CD4-positive, alpha-beta T cell treated with Interleukin-10 for 1 hour (primary cell): ENCODE measurements at places on chromosomes 3 and 15.
A peak's percentile ranks its signal among the peaks of the same experiment; 100 is the strongest.

DNA sequence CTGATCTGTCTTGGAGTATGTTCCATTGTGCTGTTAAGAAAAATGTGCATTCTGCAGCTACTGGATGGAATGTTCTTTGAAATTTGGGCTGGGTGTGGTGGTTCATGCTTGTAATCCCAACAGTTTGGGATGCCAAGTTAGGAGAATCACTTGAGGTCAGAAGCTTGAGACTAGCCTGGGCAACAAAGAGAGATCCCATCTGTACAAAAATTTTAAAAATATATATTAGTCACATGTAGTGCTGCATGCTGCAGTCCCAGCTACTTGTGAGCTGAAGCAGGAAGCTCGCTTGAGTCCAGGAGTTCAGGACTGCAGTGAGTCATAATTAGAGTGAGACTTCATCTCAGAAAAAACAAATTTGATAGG lies 62.8 kb upstream of the PLSCR4 start:
- DNase-seq: no peak

- DNase-seq: peak; percentile 17
Observed at GRCh38 chr3:56858331-56858730, 56.6 kb upstream of the ARHGEF3 start.

DNA sequence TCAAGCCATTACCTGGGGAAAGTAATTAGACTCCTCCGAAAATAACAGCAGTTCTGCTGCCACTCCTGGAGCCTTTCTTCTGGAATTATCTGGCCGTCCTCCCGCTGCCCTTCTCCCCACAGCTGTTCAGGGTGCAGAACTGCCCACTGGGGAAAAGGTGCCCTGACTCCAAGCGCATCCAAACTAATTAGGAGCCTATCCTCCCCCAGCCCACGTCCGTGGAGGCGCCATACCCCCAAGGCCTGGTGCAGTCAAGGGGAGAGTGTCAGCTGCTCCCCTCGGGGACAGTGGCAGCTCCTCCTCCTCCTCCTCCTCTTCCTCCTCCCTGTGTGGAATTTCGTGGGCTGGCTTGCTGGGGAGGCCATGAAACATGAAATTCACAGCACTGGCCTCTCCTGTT lies 177.2 kb downstream of the XXYLT1 start:
- no peak for DNase-seq

DNA sequence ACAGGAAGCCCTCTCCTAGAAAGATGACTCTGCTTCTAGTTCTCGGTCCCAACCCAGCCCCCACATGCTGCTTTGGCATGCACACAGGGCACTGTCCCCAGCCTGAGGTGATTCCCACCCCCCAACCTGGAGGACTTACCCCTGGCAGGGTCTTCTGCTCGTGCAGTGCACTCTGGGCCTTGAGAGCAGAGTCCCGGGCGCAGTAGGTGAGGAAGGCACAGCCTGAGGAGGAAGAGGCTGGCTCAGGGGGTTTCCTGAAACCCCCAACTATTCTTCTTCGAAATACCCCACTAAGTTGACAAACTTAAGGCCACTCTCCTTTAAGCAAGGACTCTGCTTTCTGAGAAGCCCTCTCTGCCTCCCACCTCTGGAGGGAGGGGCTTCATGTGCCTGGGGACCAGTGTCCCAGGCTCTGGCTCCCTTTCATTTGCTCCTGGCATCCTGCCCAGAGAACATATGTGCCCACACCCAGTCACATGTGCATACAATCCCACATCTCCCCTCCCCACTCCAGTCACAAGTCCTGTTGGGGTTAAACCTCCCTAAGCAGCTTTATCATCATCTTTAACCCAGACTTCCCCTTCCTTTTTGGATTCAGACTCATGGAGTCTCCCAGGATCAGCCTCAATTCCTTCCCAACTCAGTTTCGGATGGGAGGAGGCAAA lies 4.1 kb downstream of the CELF6 start:
- no peak for DNase-seq

DNA sequence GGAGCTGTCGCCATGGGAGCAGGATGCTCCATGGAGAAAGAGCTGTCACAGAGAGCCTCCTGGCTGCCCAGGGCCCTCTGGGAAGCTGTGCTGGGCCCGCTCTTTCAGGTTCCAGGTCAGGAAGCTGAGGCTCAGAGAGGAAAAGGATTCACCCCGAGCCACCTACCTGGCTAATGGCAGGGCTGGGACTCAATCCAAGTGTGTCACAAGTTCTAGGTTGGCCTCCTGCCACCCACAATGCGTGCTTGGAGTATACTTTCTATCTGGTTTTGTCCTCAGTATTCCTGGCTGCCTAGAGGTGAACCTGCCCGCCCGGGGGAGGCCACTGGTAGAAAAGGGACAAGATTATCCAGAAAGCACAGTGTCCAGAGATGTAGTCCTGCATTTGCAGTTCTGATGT lies 23.6 kb downstream of the FAH start:
- no peak for DNase-seq

DNA sequence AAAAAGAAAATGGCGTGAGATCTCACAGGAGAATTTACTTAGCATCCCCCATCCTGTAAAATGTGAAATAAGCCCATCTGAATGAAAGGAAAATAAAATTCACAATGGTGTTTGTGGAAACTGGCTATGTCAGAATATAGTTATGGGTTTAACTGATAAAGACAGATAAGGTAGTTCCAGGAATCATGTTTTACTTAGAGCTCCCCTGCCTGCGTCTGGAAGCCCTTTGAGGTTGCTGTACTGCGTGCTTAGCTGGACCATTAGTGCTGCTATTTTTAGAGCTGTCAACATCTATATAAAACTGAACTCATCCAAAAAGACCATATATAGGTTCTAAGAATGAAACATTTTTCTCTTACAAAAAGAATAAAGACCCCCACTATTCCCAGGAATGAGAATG lies 130.8 kb downstream of the LSAMP start:
- DNase-seq: no peak
